ENCODE measurements at places on chromosomes 13 and 19.
A peak's percentile ranks its signal among the peaks of the same experiment; 100 is the strongest.

DNA sequence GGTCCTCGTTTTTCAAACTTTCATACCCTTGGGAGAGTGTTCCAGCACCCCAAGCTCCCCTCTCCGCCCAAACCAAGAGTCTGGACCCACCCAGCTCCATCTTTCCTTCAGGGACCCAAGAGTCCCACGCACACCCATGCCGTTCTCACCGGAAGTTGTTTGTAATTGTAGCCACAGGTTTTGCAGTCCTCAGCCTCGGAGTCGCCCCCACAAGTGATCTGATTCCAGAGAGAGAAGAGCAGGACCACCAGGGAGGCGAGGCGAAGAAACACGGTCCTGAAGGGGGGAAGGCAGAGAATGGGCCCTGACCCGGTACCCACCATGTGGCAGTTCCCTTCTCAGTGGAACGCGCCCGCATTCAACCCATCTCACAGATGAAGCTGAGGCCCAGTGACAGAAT is 3.4 kb upstream of the LENG1 start:
- DNase-seq, result no peak

GRCh38 chr13:101258071-101258470 is 158.2 kb downstream of the NALCN start:
- peak; percentile 88 for DNase-seq

DNA sequence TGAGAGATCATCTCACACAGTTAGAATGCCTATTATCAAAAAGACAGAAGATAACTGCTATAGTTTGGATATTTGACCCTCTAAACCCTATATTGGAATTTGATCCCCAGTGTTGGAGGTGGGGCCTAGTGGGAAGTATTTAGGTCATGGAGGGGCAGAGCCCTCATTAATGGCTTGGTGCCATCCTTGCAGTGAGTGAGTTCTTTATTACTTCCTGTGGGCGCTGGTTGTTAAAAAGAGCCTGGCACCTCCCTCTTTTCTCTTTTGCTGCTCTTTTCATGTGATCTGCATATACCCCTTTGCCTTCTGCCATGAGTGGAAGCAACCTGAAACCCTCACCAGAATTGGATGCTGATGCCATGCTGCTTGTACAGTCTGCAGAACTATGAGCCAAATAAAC is 66.8 kb downstream of the TDRD3 start:
- peak; percentile 10 for DNase-seq

- peak; percentile 75 for DNase-seq
These were observed 4.6 kb upstream of the FAM32A start for GRCh38 chr19:16180611-16181010.

- no peak for DNase-seq
These were observed 35.7 kb downstream of the STK24 start for GRCh38 chr13:98541191-98541590.

- DNase-seq, result no peak
These were observed 176.8 kb downstream of the OXGR1 start for GRCh38 chr13:96817336-96817941.

- DNase-seq, result peak; percentile 55
These were observed 162.5 kb downstream of the KCTD12 start for GRCh38 chr13:76723551-76724232.

DNA sequence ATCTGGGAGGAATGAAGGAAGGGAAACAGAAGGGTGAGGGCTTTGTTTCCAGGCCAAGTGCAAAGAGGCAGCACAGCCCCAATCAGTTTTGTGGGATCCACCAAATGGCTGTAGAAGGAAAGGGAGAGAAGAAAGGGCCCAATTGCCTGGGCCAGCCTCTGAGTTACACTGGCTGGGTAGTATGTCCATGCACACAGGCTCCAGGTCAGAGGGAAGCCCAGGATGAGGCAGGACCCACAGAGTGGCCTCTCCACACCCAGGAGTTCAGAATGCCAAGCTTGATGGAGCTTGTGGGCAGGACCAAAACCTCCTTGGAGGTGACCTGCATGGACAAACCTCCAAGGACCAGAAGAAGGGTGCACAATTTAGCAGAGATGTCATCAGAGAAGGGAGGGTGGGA is 178.2 kb upstream of the TSHZ3 start:
- DNase-seq, result no peak

DNA sequence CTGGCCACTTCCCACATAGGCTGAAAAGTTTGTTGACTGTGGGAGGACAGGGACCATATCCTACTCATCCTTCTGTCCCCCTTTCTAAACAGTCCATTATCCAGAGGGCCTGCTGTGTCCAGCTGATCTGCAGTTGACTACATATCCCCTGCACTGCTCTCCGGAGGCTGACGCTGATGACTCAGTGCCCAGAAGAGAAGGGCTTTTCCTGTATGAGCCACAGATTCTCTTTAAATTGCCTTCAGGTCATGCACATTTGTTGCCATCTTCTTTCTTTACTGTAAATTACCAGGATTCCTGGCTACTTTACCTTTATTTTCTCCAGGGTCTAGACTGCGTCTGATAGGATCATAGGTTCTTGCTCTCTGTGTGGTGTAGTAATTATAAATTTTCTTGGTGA is 125.2 kb downstream of the LACC1 start:
- peak; percentile 70 for DNase-seq

DNA sequence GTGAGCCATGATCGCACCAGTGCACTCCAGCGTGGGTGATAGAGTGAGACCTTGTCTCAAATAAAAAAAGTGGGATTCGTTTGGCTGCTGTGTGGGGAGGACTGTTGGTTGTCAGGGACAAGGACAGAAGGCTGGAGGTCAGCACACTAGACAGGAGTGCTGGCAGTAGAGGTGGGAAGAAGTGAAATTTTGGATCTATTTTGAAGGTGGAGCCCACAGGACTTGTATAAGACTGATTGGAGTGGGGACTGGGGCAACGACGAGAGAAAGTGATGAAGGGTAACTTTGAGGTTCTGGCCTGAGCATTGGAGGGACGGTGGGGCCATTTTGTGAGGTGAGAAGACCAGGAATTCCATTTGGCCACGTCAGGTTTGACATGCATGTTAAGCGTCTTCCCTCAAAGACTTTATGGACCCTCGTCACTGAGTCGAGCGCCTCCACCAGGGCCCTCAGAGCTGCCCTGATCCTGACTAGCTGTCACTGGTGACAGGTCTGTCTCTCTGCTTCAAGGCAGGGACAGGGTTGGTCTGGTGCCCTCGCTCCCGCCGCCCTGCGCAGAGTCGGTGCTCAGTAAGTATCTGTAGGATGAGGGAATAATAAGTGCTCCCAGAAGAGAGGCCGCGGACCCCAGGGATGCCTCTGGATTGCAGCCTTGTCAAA is 673 bp downstream of the CTU1 start:
- DNase-seq, result peak; percentile 68

DNA sequence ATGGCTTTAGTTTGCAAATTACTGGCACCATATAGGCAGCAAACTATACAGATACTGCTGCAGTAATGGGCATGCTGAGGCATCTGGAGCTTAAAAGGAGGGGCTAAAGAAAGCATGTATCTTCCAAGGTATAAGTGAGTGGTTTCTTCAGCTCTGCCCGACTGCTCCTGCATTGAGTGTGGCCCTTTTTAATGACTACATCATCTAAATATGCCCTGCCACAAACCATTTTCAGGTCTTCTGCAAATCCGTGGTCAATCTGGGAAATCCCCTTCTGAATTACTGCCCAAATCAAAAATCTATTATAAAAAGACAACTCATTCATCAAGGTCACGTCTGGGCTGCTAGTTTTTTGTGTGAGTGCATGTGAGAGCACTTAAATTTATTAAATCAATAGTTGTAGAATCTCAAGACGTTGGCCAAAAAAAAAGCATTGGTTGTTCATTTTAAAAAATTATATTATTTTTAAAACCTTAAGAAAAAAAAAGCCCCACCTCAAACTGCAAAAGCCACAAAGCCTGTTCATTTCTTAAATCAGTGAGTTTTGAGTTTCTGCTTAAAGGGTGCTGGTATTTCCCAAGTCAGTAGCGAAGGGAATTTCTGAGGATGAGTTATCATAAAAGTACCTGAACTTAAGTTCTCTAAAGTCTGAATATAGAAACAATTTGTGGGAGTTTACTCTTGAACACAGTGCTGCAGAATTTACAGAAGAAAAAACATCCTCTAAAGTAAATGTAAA is 16.3 kb downstream of the LCP1 start:
- DNase-seq, result peak; percentile 69

DNA sequence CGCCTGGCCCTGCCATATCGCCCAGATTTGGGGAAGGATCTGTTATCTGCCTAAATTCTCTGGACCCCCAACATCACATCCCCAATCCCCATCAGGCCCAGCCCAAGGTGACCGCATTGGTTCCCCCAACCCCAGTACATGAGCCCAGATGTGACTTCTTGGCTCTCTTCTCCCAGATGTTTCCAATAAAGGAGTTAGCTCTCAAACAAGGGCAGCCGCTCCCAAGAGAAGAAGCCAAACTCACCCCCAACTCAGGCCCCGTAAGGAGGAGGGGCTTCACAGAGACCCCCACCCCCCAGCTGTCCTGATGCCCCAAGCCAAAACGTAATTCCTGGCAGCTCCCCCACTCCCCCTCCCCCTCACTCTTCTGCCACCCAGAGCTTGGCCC is 6.9 kb downstream of the FBN3 start:
- DNase-seq, result no peak

GRCh38 chr13:48579165-48579918 is 46.5 kb upstream of the RCBTB2 start:
- DNase-seq, result no peak

GRCh38 chr13:79937771-79938216 is 403.1 kb downstream of the SPRY2 start:
- DNase-seq, result no peak

GRCh38 chr13:73676550-73677047 is 457.6 kb downstream of the KLF12 start:
- DNase-seq, result no peak

DNA sequence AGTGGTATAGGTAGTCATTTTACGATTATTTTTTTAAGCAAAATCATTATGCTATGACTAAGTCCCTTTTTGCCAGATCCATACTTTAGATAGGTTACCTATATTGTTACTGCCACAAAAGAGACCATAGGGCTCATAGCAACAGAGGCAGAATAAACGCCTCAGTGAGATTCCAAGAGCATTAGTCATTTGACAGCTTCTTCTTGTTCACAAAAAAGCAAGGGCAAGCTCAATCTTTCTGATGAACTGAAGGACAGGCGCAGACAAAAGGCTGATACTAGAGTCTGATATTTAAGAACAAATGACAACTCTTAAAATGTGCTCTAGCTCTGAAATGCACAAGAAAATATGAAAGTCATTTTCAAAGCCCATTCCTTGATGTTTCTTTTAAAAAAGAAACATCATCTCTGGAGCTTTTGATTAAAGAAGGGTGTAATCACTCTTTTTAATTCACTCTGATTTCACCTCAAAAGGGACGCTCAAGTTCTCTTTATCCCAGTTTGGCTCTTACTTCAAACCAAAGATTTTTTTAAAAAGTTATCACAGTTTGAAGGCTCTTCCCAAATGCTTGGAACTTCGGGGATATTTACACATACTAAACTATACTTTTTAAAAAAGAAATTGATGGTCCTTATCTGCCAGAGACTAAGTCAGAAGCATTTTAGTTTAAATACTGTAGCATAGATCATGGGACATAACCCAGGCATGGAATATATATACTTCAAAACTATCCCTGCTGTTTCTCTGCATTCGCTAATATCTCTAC is 187.2 kb downstream of the EFNB2 start:
- DNase-seq, result peak; percentile 59

GRCh38 chr19:5101871-5102270 is 133.0 kb downstream of the KDM4B start:
- DNase-seq, result no peak

DNA sequence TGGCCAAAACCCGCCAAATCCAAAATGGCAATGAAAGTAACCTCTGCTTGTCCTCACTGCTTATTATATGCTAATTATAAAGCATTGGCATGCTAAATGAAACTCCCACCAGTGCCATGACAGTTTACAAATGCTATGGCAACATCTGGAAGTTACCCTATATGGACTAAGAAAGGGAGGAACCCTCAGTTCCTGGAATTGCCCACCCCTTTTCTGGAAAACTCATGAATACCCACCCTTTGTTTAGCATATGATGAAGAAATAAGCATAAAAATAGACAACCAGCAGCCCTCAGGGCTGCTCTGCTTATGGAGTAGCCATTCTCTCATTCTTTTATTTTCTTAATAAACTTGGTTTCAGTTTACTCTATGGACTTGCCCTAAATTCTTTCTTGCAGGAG is 269.8 kb downstream of the OLFM4 start:
- DNase-seq, result no peak

- no peak for DNase-seq
These were observed 10.2 kb downstream of the TNFAIP8L1 start for GRCh38 chr19:4649392-4650047.

DNA sequence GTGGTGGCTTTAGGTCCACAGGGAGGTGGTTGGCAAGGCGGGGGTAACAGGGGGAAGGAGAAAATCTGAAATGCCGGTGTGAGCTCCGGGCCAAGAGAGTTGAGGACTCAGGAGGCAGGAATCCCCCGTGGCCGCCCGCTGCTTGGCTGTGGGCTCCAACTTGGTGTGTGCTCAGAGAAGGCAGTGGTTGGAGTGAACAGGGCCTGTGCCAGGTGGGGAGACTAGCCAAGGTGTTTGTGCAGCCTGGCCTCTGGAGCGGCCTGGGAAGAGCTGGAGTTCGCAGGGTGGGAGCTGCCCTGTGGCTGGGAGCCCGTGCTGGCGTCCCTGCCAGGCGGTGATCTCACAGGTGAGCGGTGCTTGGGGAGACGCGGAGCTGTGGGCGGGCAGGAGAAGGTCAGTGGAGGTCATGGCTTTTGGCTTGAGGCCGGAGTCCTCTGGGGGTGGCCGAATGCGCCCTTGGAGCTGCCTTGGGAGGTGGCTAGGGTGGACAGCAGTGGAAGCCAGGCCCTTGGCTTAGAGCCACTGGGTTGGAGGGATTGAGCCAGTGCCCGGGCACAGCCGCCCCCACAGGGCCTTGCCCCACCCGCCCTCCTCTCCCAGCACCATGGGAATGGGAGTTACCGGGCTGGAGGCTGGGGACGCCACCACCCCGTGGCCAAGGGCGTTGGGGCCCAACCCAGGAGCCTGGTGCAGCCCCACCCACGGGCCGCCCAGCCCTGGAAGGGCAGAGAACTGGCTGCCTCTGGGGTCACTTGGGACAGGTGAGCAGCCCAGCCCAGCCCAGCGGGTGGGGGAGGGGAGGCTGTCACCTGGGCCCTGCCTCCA is 7.1 kb upstream of the CIRBP start:
- peak; percentile 73 for DNase-seq

DNA sequence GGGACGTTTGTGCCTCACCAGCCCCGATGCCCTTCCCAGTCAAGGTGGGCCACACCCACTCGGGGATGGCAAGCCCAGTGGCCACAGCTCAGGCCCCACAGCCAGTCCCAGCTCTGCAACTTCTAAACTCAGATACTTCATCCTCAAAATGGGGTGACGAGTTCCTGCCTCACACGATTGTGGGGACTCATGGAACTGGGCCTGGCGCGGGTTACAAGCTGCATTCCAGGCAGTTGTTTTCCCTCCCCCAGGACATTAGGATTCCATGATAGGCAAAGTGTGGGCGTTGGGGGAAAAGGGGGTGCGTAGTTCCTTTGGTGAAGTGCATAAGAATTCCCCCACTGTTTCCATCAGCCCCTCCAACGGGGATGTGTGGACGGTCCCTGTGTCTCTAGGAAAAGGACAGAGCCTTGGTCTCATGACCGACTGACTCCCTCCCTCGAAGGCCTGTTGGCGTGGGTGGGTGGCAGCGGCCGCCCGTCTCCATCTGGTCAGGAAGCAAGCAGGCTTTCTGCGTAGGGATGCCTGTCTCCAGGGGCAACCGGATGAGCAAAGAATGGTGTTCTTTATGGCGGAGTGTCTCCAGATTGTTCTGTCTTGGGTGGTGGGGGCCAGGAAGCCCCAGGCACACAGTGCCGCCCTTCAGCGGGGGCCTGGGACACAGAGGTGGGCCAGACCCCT is 21.1 kb upstream of the NPAS1 start:
- DNase-seq, result no peak
